ENCODE measurements at places on chromosomes 11 and 22.

DNA sequence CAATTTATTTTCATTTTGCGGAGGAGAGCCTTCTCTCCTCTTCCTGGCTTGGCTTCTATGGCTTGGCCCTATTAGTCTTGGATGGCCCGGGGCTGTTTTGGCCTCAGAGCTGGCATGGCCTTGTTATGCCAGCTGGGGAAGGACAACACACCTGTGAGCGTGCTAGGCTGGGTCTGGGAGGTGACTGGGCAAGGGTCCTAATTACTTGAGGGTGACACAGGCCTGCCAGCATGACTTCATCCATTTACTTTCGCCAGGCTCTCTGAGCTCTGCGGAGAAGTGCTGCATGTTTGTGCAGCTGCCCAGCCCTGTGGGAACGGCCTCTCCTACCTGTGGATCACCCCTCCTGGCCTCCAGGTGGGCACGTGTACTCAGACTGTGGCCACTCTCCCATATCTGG is 153.6 kb downstream of the SNX19 start:
- no peak for DNase-seq

- DNase-seq = no peak
Measured at GRCh38 chr22:50248196-50249081, 2.6 kb downstream of the HDAC10 start.

DNA sequence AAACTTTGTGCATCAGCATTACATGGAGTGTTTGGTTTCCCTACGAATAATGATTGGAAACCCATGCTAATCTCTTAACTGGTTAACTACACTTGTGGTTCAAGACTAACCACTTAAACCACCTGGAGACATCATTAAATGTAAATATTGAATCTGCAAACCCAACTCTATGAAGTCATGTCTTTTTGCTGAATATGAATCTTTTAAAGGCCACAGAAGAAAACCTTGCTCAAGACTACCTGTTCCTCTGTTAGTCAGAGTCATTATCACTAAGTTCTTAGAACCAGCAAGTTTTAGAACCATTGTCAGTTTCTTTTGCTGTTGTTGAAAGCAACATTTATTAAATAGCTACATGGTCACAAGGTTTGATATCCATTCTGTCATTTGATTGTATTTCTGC is 70.7 kb downstream of the SIK2 start:
- no peak for DNase-seq

GRCh38 chr22:31124811-31125465 is 2.2 kb downstream of the INPP5J start:
- no peak for DNase-seq

DNA sequence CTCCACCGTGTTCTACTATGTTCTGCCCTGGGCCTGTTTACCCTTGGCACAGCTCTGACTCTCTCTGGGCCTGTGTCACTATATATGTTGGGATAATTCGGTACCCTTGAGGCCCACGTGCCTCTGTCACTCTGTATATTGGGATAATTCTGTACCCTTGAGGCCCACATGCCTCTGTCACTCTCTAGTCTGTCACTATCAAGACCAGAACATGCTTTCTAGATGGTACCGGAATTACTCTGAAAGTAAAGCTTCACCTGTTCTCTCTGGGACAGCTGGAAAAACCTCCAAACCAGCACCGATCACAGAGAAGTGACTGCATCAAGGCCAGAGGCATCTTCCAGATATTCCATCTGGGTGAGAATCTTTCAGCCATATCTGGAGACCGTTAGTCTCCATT is 9.3 kb upstream of the FCHSD2 start:
- no peak for DNase-seq

- DNase-seq = no peak
Measured at GRCh38 chr11:2826679-2827056, 58.9 kb downstream of the CDKN1C start.

GRCh38 chr11:113894421-113894996 is 10.1 kb upstream of the HTR3B start:
- DNase-seq = no peak

DNA sequence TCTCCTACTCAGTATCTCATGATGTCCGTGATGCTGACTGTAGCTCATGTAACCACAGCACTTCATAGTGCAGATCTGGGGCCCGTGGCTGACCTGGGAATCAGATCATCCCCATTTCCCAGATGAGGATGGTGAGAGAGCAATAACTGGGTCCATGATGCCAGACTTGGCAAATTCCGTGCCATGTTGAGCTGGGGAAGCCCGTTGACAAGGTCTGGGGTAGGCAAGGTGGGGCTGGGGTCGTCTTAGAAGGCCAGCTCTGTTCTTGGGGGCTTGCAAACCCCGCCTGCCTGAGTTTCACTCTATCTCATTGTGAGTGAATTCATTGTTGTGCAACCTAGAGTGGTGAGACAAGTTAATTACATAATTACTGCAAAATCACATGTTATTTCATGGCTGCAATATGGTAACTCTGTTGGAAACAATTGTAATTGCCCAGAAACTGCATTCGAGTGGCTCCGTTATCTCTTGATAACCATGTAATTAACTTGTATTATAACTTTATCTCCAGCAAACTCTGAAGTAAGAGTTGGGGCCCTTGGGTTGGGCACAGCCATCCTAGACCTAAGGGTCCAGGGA is 41.7 kb downstream of the LMO1 start:
- no peak for DNase-seq

GRCh38 chr22:18997925-18998315 is 61.8 kb upstream of the PRODH start:
- DNase-seq = no peak

- no peak for DNase-seq
Measured at GRCh38 chr11:118212781-118213191, 12.0 kb downstream of the JAML start.

DNA sequence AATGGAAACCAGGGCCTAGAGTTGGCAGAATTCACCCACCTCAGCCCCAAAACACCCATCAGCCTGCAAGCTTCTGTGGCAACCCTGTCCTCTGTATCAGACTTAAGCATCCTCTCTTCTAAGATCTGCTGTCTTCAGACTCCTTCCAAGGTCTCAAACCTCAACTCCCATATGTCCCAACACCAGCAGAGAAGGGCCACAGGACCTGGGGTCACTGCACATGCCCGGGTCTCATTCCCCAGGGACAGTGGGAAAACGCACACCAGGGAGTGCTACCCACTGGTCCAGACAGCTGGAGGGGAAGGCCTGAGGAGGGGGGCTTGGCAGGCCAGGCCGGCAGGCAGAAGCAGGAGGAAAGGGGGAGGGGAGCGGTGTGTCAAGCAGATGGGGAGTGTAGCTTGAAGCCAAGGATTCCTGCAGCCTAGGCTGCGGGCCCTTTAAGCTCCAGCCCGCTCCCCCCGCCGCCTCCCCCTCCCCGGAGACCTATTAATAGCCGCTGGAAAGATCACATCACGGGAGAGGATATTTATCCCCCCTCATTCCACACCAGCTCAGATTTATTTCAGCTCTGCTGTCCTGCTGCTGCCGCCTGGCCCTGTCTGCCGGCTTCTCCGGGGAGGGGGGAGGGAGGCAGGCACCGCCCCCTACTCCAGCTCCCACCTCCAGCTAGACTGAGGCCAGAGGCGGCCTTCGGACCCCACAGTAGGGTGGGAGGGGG is 16.7 kb downstream of the BCL9L start:
- peak; percentile 82 for DNase-seq

GRCh38 chr11:97471480-97471879 is 1081.7 kb downstream of the JRKL start:
- DNase-seq = no peak

- no peak for DNase-seq
Measured at GRCh38 chr11:18463439-18463838, 7.8 kb downstream of the LDHAL6A start.

DNA sequence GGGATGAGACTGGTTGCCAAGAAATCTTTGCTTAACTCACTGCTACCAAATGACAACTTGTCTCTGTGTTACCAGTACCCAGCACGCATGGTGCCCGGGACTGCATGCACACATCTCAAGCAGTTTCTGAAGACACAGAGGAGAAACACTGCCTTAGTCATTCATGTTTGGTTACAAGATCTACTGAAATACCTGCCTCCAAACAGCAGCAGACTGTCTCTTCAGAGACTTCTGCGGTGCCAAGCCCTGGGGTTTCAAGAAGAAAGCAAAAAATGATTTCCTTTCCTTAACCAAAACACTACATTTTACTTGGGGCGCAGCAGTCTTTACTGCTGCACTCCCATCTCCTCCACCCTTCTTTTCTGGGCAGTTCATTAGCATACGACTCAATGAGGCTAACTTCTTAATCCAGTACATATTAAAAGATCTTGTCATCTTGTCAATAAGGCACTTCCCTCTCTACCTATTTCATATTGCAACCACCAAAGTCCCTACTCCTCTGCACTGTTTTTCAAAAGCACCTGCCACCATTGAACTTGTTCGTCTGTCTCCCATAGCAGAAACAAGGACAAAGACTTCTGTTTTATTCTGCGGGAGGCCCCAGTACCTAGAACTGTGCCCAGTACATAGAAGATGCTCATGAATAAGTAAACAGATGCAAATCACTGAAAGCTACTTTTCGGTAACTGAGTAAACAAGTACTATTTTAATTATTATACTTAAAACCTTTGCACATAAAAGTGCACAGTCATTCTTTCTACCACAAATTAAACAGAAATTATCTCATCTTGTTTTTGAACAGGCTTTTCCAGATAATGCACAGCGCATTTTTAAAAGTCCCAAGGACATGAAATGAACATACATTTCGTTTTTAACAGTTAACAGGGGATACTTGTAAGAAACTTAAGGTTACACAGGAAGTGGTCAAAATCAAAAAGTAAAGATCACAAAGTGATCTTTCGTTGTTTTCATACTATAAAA is 4.0 kb downstream of the NAP1L4 start:
- no peak for DNase-seq

GRCh38 chr11:129075757-129076156 is 116.4 kb downstream of the ARHGAP32 start:
- DNase-seq = no peak

DNA sequence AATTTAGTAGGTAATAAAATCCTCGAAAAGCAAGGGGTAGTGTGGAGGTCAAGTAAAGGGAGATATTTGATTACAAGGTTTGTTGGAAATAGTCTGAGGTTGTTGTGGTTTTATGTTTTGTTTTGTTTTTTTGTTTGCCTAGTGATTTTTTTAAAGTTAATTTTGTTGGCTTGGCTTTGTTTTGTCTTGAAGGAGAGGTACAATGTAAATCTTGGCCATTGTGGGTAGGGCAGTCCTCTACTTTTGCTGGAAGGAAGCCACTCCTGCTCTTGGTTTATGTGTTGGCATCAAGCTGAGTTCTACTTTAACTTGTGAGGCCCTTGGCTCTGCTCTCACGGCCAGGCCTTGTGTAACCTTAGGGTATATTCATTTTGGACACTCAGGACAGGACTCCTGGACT is 3.2 kb downstream of the AMOTL1 start:
- no peak for DNase-seq

DNA sequence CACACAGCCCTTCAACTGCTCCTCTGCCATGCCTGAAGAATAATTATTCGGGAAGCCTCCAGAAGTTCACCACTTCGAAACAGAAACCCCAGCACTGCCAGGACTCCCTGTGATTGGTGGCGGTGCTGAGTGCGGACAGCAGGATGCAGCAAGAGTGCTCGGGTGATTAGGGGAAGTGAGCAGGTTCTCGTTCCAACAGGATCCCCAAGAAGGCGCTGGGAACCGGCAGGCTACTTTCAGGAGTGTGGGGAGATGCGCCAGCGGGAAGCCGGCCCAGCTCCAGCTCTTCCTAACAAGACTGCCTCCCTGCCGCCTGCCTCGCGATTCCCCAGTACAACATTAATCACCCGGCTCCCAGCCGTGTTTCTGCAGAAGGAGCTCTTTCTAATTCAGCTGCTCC is 630.2 kb downstream of the BRD1 start:
- peak; percentile 19 for DNase-seq

GRCh38 chr11:31813391-31814175 is 2.5 kb upstream of the PAX6 start:
- DNase-seq = no peak

DNA sequence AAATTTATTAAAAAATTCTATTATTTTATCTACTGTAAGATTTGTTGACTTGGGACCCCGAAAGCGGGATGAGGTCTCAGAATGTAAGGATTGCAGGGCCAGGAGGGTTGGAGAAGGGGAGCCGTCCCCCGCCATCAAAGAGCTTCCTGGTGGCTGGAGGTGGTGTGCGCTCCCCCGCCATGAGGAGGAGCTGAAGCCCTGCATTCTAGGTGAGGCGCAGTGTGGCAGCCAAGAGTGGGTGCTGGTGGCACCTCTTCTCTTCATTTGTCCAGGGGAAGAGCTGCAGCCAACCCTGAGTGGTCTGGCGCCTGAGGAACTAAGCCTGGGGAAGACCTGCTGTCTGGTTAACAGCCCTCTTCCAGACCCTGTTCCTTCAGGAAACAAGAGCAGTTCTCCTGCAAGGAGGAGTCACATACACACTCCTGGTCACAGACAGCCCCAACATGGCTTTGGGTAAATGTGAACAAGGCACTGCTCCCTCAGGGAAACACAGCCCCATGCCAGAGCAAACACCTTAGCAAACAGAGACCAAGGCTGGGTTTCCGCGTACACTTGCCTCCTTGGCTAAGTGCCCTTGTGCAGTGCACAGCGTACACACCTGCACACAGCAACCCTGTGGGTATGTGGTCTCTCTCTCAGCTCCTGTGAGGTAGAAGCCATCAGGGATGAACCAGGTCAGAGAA is 17.3 kb downstream of the RTN4RL2 start:
- DNase-seq = no peak

DNA sequence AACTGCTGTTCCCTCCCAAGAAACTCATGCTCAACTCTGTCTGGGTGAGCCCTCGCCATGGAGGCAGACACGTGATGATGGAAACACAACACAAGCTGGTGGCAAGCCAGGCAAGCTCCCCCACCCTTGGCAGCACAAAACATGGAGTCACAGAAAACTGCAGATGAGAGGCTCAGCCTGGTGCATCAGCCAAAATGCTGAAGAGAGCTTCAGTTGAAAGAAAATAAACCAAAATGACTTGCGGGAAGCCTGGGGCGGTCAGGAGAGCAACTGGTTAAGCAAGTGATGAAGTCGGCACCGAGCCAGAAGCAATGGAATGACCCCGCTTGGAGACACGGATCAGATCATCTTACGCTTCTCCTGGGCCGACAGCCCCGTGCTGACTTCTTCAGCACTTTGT is 68.3 kb downstream of the C11orf58 start:
- peak; percentile 57 for DNase-seq

DNA sequence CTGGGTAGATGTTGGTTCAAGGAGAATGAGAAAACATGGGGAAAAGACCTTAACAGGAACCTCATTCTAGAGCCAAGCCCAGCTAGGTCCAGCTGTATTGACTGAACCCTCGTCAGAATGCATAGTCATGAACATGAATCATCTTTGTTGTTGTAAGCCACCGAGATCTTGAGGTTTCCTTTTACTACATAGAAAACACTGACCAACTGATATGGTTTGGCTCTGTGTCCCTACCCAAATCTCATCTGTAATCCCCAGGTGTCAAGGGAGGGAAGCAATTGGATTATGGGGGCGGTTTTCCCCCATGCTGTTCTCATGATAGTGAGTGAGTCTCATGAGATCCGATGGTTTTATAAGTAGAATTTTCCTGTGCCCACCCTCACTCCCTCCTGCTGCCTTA is 19.4 kb upstream of the PHOX2A start:
- no peak for DNase-seq

All from mesothelial cell of epicardium (in vitro differentiated cells).